Activated CD4-positive, alpha-beta T cell treated with anti-CD3 and anti-CD28 coated beads for 48 hours (primary cell): ENCODE measurements at places on chromosomes 4 and X.

GRCh38 chr4:172953896-172954568, 214.6 kb upstream of the GALNT7 start:
- DNase-seq, result no peak

DNA sequence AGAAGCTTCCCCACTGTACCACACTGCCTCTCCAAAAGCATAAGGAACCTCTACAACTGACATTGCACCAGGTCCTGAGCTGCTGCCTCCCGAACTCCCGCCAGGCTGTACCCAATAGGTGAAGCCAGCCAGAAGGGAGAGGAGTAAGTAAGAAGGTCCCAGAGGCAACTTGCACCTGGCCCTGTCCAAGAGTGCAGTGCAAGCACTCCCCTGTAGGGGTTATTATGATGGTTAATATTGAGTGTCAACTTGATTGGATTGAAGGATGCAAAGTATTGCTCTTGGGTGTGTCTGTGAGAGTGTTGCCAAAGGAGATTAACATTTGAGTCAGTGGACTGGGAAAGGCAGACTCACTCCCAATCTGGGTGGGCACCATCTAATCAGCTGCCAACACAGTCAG, 879.3 kb upstream of the SLIT2 start:
- DNase-seq, result no peak

GRCh38 chrX:44935640-44936039, 62.7 kb downstream of the KDM6A start:
- no peak for DNase-seq

- DNase-seq, result no peak
Measured at GRCh38 chr4:38192516-38192915, 232.3 kb downstream of the PTTG2 start.

- DNase-seq, result no peak
Measured at GRCh38 chrX:148695255-148695654, 194.8 kb downstream of the AFF2 start.
